NCI-H187 (cell line): ENCODE measurements at places on chromosomes 11 and 22.

GRCh38 chr11:9203691-9204311 lies 61.3 kb downstream of the DENND5A start:
- no peak for DNase-seq

DNA sequence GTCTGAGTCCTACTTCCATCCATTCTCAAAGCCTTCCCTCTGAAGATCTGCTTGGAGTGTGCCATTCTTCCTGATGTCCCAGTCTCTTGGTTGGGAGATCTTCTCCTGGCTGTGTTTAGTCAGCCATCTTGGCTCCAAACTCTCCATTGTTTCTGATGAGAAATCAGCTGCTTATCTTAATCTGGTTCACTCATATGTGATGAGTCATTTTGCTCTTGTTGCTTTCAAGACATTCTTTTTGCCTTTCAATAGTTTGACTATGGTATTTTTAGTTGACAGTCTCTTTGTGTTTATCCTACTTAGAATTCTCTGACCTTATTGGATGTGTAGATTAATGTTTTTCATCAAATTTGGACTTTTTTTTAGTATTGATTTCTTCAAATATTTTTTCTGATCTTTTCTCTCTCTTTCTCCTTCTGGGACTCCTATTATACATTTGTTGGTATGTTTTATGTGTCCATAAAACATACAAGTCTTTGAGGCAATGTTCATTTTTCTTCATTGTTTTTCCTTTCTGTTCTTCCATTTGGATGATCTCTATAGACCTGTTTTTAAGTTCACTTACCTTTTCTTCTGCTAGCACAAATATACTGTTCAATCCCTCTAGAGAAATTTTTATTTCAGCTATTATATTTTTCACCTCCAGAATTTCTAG lies 77.2 kb upstream of the CLPB start:
- no peak for DNase-seq

- DNase-seq, result no peak
These were observed at the start of gene PACSIN3 for GRCh38 chr11:47186076-47186699. PACSIN3 (minus strand) TSS chr11:47186434; CDS start chr11:47182727, 3,707 bp downstream.

DNA sequence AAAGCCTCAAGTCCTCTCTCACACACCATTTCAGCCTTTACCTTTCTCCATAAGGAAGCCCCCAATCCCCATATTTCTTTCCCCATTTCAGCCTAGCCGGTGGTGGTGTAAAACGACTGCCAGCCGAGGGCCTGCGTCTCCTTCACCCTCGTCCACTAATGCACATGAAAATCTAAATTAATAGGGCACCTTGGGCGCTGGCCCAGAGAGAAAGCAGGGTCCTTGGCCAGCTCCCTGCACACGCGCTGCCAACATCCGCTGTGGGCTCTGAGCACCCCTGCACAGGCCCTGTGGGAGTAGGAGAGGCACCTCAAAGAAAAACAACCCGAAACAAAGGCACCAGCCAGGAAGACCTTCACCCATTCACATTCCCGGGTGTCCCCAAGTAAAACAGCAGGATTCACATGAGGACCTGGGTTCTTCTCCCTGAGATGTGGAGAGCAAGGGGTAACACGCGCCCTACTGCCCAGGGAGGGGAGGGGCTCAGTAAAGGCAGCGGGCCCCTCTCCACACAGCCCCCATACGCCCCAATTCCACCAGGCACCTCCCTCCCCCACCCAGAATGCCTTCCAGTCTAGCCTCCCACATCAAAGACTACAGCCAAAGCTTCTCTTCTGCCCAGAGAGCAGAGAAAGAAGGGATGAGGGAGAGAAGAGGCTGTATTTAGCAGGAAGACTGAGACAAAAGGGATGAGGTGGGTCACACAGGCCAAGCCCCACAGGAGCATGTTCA lies 79.0 kb downstream of the MICAL3 start:
- no peak for DNase-seq

DNA sequence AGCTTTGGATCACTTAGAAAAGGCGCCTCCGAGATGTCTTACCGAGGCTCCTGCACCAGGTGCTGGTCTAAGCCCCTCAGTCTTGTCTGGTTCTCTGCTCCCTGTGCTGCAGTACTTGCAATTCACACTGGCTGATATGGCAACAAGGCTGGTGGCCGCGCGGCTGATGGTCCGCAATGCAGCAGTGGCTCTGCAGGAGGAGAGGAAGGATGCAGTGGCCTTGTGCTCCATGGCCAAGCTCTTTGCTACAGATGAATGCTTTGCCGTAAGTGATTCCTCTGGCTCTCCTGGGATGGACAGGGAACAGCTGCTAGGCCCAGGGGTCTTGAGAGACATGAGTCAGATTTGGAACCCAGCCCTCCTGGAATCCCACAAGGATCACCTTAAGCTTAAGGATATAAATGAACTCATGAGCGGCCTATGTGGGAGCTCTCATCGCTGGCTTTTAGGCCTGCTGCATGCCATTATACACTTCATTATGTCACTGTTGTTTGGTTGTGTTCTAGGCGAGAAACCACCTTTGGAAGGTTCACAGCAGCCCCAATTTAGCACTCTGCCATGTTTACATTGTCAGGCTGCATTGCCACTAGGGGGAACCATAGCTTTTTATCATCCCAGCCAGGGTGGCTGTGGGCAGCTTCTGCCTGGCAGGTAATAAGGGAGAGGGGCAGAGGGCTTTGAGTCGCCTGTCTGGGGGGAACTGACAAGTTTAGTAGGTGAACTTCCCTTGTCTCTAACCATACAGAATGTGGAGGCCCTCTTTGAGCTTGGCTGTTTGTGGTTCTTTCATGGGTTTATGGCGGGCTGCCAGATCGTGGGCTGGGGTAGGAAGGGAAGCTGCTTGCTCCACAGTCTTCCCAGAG lies 8.5 kb downstream of the ACAD8 start:
- no peak for DNase-seq

DNA sequence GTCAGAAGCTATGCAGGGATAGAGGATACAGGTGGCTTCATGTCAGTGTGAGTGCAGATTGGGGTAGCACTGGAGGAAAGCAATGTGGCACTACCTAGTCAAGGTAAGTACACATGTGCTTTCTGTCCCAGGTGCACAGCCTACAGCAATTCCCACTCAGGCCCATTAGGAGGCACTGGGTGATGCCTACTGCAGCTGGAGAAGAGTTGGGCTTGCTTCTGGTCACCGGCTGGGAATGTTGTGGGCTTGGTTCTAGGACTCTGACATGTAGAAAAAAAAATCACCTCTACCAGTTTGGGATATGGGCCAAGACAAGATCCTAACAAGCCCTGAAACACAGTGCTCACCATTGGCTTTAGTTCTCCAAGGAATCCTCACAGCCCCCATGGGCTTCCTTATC lies 69.7 kb downstream of the TENM4 start:
- DNase-seq, result no peak

GRCh38 chr11:10004526-10005113 lies 289.4 kb downstream of the SBF2 start:
- no peak for DNase-seq

DNA sequence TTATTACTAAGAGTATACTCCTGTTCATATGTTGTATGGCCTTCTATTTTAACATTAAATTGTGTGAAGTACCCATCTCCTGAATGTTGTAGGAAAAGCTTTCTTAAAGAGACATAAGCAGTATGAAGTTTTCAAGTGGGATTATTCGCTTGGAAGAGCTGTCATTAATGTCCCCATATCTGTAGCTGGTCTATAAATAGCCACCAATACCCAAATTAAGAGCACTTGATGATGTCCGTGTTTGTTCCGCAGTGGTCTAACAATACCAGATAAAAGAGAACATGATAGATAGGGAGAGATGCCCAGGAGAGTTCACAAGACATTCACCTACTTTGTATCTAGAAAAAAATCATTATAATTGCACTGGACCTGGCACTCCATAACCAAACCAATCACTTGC lies 527.6 kb downstream of the DLG2 start:
- DNase-seq, result no peak

- DNase-seq, result no peak
These were observed 22.9 kb upstream of the CCDC188 start for GRCh38 chr22:20173772-20174171.

GRCh38 chr11:61701242-61701886 lies 21.2 kb downstream of the DAGLA start:
- DNase-seq, result no peak

DNA sequence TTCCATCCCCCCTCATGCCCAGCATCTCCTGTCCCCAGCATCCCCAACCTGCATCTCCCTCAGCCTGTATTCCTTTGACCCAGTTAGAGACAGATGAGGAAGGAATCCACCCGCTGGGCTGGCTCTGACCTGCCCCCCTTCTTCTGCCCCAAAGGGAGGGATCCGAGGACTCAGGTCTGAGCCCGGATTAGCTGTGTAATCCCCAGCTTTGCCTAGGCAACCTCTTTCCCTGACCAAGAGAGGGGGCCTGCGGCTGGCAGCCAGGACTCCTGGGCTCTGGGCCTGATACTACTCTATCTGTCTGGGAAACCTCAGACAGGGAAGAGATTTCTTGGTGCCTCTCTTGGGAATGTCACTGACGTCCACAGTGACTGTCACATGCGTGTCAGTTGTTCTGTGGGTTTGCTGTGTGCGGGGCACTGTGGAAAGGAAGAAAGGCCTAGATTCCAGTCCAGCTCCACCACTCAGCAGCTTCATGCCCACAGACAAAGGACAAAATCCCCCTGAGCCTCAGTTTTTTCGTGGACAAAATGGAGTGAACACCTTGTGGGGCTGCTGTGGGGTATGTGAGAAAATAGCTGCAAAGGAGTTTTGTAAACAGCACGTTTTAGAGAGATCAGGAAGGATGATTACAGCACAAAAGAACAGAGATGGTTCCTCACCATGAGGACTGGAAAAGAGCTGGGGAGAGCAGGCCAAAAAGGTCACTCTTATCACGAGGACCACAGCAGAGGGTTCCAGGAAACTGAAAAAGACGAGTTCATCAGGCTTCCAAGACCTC lies 1.3 kb upstream of the NDUFV1 start:
- no peak for DNase-seq

DNA sequence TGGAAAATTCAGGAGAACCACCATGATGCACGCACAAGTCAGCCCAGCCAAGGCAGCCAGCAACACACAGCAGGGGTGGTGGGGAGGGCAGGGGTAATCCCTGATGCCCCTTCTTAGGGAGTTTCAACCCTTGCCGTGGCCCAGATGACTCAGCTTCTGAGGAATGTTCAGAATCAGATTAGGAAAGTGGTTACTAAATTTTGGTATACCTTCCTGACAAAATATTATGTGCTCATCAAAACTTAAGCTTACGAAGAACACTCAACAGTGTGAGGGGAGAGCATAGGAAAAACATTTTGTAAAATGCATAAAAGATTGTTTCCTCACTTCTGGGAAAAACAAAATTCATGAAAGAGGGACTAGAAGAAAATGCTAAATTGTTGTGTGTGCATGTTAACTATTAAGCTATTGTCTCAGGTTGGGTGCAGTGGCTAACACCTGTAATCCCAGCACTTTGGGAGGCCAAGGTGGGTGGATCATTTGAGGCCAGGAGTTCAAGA lies 32.1 kb downstream of the SERPIND1 start:
- no peak for DNase-seq

GRCh38 chr22:44573451-44573850 lies 75.4 kb upstream of the RTL6 start:
- no peak for DNase-seq

DNA sequence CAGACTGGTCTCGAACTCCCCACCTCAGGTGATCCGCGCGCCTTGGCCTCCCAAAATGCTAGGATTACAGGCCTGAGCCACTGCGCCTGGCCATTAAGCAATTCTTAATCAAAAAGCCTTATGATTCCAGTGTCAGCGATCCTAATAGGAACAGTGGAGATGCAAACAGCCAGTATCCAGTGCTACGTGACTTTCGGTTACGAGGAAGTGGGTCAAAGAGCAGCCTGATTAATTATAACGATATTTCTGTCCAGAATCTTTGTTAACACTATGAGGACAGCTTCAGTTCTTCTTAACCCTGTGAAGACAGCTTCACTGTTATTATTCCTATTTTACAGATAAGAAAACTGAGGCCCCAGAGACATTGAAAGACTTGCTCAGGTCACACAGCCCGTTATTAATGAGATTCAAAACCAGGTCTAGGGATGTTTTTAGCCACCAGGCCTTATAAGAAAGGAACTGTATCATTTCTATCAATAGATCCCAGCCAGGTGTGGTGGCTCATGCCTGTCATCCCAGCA lies 17.3 kb upstream of the HMOX1 start:
- DNase-seq, result no peak

- DNase-seq, result no peak
These were observed 28.4 kb downstream of the SUSD2 start for GRCh38 chr22:24209687-24210086.

- no peak for DNase-seq
These were observed 11.5 kb downstream of the RPL27A start for GRCh38 chr11:8694137-8694536.

DNA sequence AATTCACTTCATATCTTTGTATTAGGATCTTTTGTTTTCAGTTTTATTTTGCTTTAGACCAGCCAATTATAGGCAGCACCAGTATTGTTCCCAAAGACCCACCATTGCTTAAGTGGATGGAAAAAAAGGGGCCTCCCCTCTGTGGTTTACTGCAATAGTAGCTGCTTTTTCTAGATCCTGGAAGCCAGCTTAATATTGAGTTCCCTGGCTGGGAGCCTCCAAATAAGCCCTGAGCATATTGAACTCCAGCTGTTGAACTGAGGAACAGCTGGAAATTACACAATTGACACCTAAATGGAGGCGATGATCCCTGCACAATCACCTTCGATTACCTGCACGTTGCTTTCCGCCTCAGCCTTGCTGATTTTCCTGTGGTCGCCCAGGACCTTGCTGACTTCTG lies 576.0 kb downstream of the SOX6 start:
- no peak for DNase-seq

DNA sequence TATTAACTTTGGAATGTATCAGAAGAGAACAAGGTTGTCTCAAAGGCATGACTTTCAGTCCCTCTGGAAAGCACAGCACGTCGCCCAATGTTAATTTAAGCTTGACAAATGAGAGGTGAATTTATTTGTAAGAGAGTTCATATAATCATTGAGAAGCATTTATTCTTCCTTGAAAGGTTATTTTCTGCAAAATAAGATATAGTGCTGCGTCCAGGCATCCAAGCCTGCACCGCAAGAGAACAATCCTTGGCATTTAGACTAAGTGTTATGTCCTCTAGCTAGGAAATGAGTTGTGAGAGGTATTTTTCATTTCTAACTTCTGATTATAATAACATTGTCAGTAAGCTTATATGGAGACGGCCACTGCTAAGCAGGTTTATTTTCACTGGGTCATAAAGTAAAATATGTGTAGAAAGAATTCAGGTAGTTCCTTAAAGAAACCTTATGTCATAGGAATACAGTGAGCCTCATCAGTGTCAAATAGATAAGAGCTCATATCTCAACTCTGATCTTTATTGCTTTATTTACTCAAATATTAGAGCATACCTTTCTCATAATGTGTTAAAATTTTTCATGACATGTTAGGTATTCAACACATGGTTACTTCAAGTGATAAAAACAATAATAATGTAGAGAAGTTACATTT lies 182.0 kb downstream of the LUZP2 start:
- DNase-seq, result no peak

GRCh38 chr11:112401036-112401769 lies 140.5 kb upstream of the PLET1 start:
- no peak for DNase-seq

GRCh38 chr11:662689-663274 lies 25.7 kb downstream of the DRD4 start:
- DNase-seq, result no peak

- DNase-seq, result no peak
These were observed 36.3 kb downstream of the HORMAD2 start for GRCh38 chr22:30116362-30117117.
